ENCODE measurements at places on chromosomes 3 and 15. TPM values are rescaled to one million over a fixed set of nuclear protein-coding genes. Genes with fewer than 3 reads are reported as not detected.

- H3K4me3 ChIP-seq: no peak overlapping the region
- no peak overlapping the region for H3K27ac ChIP-seq
- no peaks in the 10 kb centered on the region for H3K4me1 ChIP-seq
- no peak for DNase-seq
- no peaks in the 10 kb centered on the region for H3K27me3 ChIP-seq
These were observed 523.8 kb upstream of the NAALADL2 start for GRCh38 chr3:174335324-174335723.

DNA sequence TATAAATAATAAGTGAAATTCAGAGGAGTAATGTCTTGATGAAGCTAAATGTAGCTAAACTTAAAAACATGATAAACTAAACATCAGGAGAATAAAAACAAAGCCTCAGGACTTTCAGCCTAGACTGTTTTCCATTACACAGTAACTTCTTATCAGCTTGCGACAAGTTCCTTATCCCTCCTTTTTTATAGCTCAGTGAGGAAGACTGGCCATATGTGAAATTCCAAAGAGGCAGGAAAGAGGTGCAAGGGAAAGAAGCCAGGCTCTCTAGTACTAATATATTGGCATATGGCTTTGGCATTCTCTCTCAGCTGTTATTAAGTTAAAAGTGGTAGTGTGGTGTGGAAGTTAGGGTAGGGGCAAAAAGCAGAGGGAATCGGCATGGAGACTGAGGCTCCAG, 4.4 kb downstream of the COX17 start:
- no peak for DNase-seq
- peaks cover 10% of the 10 kb centered on the region for H3K4me1 ChIP-seq
- no peak overlapping the region for H3K4me3 ChIP-seq
- H3K27ac ChIP-seq: no peak overlapping the region

GRCh38 chr3:64518950-64519349, 168.8 kb downstream of the ADAMTS9 start:
- no peaks in the 10 kb centered on the region for H3K4me1 ChIP-seq
- no peaks in the 10 kb centered on the region for H3K36me3 ChIP-seq
- H3K27ac ChIP-seq: no peak overlapping the region
- no peak for DNase-seq

GRCh38 chr3:189714991-189715961, 84.1 kb downstream of the TP63 start:
- H3K27me3 ChIP-seq: no peaks in the 10 kb centered on the region
- H3K27ac ChIP-seq: no peak overlapping the region
- DNase-seq: no peak
- no peaks in the 10 kb centered on the region for H3K36me3 ChIP-seq
- no peaks in the 10 kb centered on the region for H3K4me1 ChIP-seq

- no peak for DNase-seq
- no peaks in the 10 kb centered on the region for H3K4me1 ChIP-seq
- H3K36me3 ChIP-seq: no peaks in the 10 kb centered on the region
- no peaks in the 10 kb centered on the region for H3K27me3 ChIP-seq
These were observed 63.7 kb upstream of the DLG1 start for GRCh38 chr3:197362081-197362480.

GRCh38 chr3:134445636-134446035, 40.1 kb downstream of the ANAPC13 start:
- no peaks in the 10 kb centered on the region for H3K27me3 ChIP-seq
- DNase-seq: no peak
- H3K36me3 ChIP-seq: no peaks in the 10 kb centered on the region
- no peaks in the 10 kb centered on the region for H3K4me1 ChIP-seq
- H3K4me3 ChIP-seq: no peak overlapping the region

- DNase-seq: no peak
- H3K4me3 ChIP-seq: no peak overlapping the region
- no peaks in the 10 kb centered on the region for H3K27me3 ChIP-seq
- no peaks in the 10 kb centered on the region for H3K4me1 ChIP-seq
- H3K27ac ChIP-seq: no peak overlapping the region
These were observed 20.7 kb upstream of the CTNNB1 start for GRCh38 chr3:41178576-41178975.

GRCh38 chr3:49793486-49794085, 6.1 kb downstream of the CDHR4 start:
- H3K27me3 ChIP-seq: no peaks in the 10 kb centered on the region
- no peaks in the 10 kb centered on the region for H3K36me3 ChIP-seq
- H3K4me3 ChIP-seq: no peak overlapping the region

- H3K4me1 ChIP-seq: no peaks in the 10 kb centered on the region
- H3K27me3 ChIP-seq: no peaks in the 10 kb centered on the region
- H3K36me3 ChIP-seq: no peaks in the 10 kb centered on the region
- no peak for DNase-seq
These were observed 438.9 kb upstream of the ARRDC4 start for GRCh38 chr15:97521381-97522285.

DNA sequence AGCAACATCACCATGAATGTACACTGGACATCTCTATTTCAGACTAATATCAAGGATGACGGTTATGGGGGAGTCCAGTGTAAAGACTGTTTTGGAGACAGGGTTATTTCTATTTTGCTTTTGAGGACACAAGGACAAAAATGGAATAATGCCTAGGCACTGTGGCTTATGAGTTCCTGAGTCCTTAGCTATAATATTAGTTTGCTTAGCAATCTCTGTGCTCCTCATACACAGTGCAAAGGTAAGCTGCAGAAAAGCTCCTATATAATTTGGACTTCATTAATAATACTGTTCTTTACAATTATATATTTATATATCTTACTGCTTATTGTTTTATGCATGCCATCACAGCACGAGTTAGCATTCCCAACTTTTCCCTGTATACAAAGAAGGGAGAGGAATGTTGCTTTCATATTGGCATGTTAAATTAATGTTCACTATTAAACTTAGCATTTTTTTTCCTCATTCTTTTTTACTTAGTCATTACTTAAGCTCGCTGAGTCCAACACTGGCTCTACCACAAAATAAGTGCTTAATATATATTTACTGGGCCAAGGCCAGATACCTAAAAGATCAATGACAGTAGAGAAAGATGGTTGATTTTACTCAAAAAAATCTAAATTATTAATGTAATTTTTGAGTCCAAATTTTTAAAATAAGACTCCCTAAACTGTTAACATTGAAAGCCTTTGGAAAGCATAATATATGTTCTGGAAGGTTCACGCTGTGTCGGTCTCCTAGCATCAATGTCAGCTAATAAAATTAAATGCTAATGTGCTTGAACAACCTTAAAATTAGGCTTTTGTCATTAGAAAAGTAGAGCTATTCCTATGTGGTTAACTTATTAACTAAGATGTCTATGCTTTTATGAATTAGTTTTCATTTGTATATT, 13.8 kb downstream of the THBS1 start:
- H3K36me3 ChIP-seq: no peaks in the 10 kb centered on the region
- no peak overlapping the region for H3K27ac ChIP-seq
- DNase-seq: no peak
- no peaks in the 10 kb centered on the region for H3K4me1 ChIP-seq

DNA sequence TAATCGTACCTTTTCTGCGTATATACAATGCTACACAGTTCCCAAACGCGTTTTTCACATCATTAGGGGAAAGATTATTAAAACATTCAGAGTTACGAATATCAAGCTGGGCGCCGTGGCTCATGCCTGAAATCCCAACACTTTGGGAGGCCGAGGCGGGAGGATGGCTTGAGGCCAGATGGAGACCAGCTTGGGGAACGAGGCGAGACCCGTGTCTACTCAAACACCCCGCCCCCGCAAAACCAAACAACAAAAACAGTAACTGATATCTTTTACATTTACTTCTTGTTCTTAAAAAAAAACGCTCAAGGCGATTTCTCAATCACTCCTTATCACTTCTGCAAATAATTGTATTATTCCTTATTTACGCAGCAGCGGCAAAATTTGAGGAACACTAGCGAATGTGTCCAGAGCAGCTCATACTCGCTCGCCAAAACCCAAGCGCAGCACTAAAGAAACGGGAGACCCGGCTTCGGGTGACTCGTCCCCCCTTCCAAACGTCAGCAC, 1.2 kb downstream of the ZBTB11 start:
- H3K4me3 ChIP-seq: peak overlapping the region; percentile 70
- H3K27ac ChIP-seq: peak overlapping the region; percentile 98
- H3K27me3 ChIP-seq: no peaks in the 10 kb centered on the region
- peak; percentile 17 for DNase-seq
- peaks cover 9% of the 10 kb centered on the region for H3K36me3 ChIP-seq

DNA sequence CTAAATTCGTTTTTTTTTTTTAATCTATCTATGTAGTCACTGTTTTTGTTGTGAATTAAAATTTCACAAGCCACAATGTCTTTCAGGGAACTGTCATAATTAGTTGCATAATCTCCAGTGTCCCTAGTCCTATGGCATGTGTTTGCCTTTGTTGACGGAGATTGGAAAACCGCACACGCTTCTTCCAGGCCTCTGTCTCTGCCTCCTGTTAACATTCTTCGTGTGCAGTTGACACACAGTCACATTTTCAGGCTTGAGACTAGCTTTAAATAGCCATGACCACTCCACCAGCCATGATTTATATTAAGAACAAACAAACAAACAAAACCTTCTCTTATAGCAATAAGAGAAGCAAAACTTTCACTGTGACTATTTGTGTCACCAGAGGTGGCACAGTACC, 139.8 kb downstream of the DUT start:
- DNase-seq: no peak
- H3K4me1 ChIP-seq: no peaks in the 10 kb centered on the region
- no peaks in the 10 kb centered on the region for H3K27me3 ChIP-seq
- H3K36me3 ChIP-seq: no peaks in the 10 kb centered on the region
- no peak overlapping the region for H3K27ac ChIP-seq

- no peak overlapping the region for H3K4me3 ChIP-seq
- H3K36me3 ChIP-seq: no peaks in the 10 kb centered on the region
- H3K4me1 ChIP-seq: no peaks in the 10 kb centered on the region
- peak overlapping the region; percentile 8 for H3K27ac ChIP-seq
- DNase-seq: no peak
These were observed 161.9 kb downstream of the ATG7 start for GRCh38 chr3:11434017-11434526.

SLC51B gene
- 0.68 TPM for total RNA-seq

GREM1 gene
- 3.1 TPM for total RNA-seq

GRM2 gene
- total RNA-seq: 5.5 TPM

ATP13A4 gene
- 2.0 TPM for total RNA-seq

RLBP1 gene
- not detected for total RNA-seq

HGD gene
- 104 TPM for total RNA-seq

CADPS gene
- 7.7 TPM for total RNA-seq

NOX5 gene
- total RNA-seq: 0.05 TPM

PDZRN3 gene
- 80.9 TPM for total RNA-seq

Data from prostate gland (tissue), 2 donors.